Nucleus accumbens (tissue), 56 donors: ENCODE measurements at places on chromosomes 2 and 18.

GRCh38 chr2:157748371-157749142 lies 119.9 kb upstream of the ACVR1C start:
- DNase-seq: no peak

DNA sequence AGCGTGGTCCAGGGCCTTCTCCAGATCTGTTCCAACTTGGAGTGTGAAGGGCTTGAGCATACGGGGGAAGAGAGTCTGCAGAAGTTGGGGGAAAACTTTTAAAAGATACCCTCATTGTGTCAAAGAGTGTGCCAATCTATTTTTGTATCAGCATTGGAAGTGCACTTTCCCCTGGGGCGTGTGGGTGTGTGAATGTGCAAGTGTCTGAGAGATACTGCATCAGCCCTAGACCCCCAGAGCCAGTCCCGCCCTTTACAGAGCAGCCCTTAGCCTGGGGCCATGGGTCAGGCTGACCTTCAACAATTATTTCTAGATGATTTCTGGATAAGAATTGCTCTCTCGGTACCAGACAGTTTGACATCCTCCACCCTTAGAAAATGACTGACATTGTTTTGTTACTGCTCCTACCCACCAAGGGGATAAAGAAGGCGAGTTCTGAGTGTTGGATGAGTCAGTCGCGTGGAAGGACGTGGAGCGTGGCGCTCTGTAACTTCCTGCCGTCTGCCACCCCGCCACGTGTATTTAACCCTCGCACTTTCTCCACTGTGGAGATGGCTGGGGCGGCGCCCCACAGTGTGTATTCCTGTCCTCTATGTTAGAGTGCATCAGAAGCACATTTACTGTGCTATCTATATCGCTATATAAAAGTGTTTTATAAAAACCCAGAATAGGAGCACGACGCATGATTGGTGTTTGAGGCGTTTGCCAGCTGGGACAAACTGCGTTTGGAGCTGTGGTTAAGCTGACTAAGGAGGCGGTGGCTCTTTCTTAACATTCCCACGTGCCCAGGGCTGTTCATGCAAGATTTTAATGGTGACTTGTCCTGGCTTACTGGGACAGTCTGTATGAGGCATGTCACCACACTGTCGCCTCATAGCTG lies 122.6 kb downstream of the CABLES1 start:
- no peak for DNase-seq

DNA sequence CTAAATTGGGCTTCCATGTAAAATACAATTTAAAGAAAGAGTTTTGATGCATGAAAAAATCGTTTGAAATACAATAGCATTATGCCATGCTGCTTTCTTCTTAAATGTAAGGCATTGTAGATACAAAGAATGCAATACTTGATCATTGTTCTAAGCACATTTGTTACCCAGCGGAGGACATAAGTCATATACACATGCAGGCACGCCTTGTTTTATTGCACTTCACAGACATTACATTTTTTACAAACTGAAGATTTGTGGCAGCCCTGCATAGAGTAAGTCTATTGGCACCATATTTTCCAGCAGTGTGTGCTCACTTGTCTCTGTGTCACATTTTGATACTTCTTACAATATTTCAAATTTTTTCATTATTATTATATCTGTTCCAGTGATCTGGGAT lies 345.0 kb downstream of the CLIP4 start:
- DNase-seq: no peak

DNA sequence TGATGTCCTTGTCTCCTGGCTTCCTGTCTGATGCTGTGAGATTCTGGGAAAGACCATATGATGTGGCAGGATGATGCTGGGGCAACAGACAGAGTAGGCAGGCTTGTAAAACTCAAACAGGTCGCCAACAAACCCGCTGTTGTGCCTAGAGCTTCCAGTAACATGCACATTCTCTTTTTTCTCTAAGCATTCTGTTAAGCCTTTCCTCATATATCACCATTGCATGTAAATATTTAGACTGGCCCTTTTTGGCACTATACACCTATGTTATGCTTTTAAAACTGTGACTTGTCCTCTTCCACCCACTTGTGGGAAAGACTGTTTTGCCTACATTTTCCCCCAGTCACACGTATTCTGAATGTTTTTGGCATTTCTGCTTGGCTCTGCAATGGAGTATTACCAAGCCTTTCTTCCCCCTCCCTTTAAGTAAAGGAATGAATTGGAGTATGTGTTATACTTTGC lies 250.4 kb upstream of the TANK start:
- DNase-seq: no peak
